Activated T-cell treated with anti-CD3 and anti-CD28 coated beads, Interleukin-2, amount 50 U/mL, for 4 hours (primary cell): ENCODE measurements at places on chromosomes 7 and 10.

- DNase-seq: no peak
Measured at GRCh38 chr7:34060196-34060947, 155.0 kb downstream of the BMPER start.

DNA sequence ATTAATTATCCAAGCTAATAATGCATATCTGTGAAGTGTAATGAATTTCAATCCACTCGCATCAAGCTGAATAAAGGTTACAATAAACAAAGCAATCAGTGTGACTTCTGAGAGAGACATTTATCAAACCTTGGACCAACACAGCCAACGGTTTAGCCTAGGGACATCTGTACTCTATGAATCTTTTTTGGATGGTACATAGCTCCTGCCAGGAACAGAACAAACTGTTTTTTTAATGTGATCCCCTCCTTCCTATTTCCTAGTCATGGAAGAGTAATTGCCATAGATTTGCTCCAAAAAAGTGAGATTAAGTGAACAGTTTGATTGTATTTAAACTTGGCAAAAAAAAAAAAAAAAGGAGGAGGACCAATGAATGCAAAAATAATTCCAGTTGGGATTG is 11.2 kb upstream of the NRCAM start:
- no peak for DNase-seq

DNA sequence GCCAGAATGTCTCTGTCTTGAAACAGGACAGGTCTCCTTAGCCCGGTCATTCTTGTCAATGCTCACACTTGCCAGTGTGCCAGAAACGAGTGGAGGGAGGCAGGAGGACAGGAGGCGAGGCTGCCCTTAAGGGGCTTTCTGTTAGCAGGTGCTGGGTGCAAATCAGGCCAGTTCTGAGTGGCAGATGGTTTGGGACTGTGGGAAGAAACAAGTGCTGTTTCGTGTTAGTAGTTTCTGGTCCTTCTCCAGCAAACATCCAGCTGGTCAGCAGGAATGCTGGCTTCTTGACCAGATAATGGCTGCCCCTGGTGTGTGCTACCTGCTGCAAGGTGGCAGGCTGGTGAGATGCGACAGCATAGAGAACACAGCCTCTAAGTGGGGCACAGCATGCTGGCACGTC is 8.2 kb upstream of the NDUFB2 start:
- DNase-seq: no peak

GRCh38 chr7:55161154-55161687 is 142.4 kb downstream of the EGFR start:
- DNase-seq: no peak

DNA sequence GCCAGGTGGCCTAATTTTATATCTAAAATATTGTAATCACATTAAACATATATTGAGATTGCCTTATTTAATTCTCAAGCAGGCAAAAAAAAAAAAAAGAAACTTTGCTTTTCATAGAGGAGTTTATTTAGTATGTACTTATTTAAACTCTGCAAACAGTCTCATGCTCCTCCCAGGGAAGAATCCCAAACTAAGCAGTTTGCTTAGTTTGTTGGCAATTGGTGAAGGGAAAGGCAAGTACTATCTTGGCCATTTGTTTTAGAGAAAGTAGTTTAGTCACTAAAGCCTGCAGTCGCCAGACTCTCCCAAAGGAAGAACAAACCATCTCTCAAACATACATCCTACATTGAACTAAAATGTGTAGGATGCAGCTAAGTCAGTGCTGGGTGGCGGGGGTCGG is 226.8 kb downstream of the CDC14C start:
- no peak for DNase-seq

DNA sequence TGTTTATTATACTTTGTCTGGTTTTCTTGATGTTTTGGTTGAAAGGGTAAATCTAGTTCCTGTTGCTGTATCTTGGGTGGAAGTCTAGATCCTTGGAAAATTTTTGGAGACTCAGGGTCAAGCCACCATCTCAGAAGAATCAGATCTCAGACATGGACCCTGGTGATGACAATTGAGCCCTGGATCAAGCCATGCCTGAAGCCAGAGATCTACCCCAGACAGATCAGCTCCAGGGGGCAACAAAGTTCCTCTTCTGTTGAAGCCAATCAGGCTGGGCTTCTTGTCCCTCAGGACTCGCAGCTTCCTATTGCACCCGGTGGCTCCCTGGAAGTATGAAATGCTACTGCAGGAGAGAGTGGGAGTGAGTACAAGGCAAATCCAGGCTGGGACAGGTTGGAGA is 106.9 kb downstream of the UNCX start:
- DNase-seq: no peak

- DNase-seq: no peak
Measured at GRCh38 chr10:44558521-44558920, 173.6 kb upstream of the CXCL12 start.

DNA sequence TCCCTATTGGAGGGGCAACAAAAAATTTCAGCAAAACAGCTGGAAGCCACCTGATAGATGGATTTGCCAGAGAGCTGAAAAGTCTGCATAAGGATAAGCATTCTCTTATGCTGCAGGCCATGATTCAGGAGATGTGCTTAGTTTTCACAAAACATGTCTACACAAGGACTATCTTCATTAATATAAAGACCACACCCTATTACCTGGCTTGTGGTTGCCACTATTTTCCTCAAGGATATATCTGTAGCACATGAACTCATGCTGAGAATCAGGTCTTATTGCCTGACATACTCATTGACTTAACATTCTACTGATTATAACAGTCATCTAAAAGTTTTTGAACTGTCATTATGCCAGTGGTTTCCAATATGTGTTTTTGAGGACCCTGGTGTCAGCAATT is 7.1 kb upstream of the COL17A1 start:
- DNase-seq: no peak

DNA sequence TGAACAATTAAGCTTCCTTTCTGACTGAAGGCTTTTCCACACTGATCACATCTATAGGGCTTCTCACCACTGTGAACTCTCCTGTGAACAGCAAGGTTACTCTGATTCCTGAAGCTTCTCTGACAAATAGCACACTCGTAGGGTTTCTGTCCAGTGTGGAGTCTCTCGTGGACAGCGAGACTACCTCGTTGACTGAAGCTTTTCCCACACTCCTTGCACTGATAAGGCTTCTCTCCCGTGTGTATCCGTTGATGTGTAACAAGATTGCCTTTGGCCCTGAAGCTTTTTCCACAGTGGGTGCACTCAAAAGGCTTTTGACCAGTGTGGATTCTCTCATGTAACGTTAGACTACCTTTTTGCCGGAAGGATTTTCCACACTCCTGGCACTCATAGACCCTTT is 4.4 kb downstream of the ZNF32 start:
- no peak for DNase-seq

- no peak for DNase-seq
Measured at GRCh38 chr10:26157734-26158133, 58.8 kb upstream of the GAD2 start.

DNA sequence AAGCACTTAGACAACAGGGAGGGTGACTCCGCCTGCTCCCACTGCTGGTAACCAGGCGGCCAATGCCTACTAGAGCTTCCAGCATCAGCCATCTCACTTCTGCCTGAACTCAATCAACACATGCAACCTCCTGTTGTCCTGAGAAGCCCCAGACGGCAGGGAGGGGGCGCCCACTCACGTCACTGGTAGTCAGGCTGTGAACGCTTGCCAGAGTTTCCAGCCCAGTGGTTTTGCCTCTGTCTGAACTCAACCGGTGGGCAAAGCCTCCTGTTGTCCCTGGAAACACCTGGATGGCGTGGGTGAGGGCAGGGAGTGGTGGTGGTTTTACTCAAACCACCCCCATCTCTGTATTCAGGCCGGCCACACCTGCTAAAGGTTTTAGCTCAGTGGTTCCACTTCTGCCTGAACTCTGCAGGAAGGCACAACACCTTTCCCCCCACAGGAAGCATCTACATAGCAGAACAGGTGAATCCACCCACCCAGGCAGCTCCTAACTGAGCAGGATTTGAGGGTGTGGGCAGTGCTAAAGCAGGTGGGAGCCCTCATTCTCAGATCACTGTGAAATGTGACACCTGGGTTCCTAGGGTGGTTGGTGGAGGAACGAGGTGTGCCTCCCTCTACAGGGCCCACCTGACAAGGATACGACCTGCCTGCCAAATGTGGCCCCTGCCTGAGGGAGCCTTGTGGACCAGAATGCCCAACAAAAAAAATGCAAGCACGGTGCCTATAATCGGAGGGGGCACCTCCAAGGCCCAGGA is 563.0 kb upstream of the SEMA3D start:
- no peak for DNase-seq

GRCh38 chr10:114681542-114681941 is 23.5 kb upstream of the ABLIM1 start:
- no peak for DNase-seq

GRCh38 chr10:94402204-94402842 is at the start of gene TBC1D12:
Gene TBC1D12, plus strand, starts transcription at chr10:94402541. Its CDS starts 73 bp downstream, at chr10:94402614.
- DNase-seq: peak; percentile 7

DNA sequence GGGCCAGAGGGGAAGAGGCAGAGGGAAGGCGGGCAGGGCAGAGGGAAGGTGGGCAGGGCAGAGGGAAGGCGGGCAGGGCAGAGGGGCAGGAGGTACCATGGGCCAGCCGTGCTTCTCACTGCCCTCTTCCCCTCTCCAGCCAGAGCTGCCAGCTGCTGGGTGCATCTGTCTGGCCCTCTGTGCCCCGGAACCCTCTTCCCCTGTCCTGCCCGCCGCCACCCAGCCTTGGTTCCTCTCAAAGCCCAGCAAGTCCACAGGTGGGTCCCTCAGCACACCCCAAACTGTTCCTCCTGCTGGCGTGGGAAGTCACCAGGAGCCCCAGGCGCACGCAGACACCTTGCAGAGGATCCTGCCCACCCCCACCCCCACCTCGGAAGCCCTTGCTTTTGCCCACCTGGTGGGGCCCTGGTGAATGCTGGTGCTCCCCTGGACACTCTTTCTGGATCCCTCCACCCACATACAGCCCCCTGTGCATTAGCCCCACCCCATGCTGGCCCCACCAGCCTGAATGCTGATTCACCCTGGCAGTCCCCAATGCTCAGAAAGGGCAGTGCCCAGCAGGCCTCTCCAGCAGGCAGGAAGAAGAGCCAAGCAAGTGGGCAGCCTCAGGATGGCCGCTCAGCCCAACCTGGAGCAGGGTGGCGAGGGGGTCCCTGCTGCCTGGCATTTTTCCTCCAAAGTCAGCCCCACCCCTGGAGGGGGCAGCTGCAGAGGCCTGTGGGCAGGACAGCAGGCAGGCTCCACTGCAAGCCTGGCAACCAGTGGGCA is 1.9 kb upstream of the PWWP2B start:
- no peak for DNase-seq
